RPMI7951 (cell line): ENCODE measurements at places on chromosomes 12 and 14. TPM values are rescaled to one million over a fixed set of nuclear protein-coding genes. Genes with fewer than 3 reads are reported as not detected.

The MEG3 gene
- 0.72 TPM in 1 of 2 replicates, not detected in the other for total RNA-seq

The SERPINA12 gene
- total RNA-seq, result not detected in 2 replicates

- no peak for DNase-seq
Measured at GRCh38 chr14:79986251-79986650, 225.1 kb downstream of the DIO2 start.

- DNase-seq, result no peak
Measured at GRCh38 chr12:24881227-24881626, 67.7 kb downstream of the BCAT1 start.

- DNase-seq, result no peak
Measured at GRCh38 chr12:19633641-19634040, 194.3 kb downstream of the AEBP2 start.

DNA sequence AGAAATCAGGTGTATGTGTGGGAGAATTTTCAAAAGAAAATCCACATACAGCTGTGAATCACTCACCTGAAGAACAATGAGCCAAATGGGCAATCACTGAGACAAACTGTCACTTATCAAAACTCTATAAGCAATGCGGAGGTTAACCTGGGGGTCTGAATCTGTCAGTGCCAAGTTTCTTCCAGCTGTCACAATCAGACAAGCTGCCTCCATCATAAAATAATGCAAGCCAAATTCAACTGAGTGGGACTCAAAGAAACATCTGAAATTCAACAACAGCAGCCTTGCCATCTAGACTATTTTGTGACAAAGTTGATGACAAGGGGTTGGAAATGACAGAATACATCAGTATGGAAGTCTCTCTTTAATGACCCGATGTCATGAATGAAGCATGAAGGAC, 60.3 kb downstream of the GARIN6 start:
- no peak for DNase-seq
